ENCODE measurements at places on chromosomes 2 and 18.

GRCh38 chr2:173652767-173653431 is 298.2 kb downstream of the CDCA7 start:
- peak; percentile 91 for DNase-seq

GRCh38 chr18:47215554-47216138 is 35.8 kb downstream of the SKOR2 start:
- DNase-seq = peak; percentile 61

GRCh38 chr18:6504605-6505497 is 90.1 kb upstream of the L3MBTL4 start:
- no peak for DNase-seq

GRCh38 chr2:207528980-207529329 is 807 bp upstream of the CREB1 start:
- peak; percentile 50 for DNase-seq

- peak; percentile 89 for DNase-seq
Observed at GRCh38 chr2:168773719-168774521, 28.5 kb upstream of the NOSTRIN start.

DNA sequence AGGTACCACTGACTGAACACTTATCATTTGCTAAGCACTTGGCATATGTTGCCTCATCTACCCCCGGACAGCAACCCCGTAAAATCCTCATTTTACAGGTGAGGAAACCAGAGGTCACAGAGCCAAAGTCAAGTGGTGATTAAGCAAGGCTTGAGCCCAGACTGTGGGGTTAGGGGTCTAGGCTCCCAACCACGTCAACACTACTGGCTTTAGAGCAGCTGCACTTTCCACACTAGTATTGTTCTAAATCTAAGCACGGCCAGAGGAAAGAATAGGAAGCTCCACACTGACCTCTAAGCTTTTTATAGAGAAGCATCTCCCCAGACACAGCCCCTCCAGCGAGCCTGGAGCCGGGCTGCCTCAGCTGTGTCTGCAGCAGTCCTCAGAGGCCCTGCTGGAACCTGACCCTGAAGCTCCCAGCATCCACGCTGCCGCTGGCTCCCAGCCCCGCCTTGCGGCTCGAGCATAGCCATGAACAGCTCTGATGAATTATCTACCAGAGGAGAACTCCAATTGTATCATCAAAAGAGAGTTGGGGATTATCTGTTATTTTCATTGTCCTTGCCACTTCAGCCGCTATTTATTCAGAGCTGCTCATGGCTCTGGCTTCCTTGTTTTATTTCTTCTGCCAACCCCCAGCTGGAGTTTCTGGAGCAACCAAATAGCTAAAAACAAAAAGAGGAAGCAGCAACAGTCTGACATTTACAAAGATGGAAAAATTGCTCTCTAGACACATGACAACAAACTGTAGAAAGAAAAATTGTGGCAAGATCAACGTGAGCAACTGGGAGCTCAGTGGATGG is 62.2 kb upstream of the RTN4 start:
- DNase-seq = peak; percentile 76

GRCh38 chr18:963276-963675 is 58.6 kb downstream of the ADCYAP1 start:
- DNase-seq = peak; percentile 1

DNA sequence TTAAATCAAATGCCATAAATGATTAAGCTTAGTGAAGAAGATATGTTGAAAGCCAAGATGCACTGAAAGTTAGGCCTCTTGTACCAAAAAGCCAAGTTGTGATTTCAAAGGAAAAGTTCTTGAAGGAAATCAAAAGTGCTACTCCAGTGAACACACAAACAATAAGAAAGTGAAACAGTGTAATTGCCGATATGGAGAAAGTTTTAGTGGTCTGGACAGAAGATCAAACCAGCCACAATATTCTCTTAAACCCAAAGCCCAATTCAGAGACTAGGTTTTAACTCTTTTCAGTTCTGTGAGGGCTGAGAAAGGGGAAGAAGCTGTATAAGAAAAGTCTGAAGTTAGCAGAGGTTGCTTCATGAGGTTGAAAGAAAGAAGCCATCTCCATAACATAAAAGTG is 101.8 kb upstream of the RPE start:
- DNase-seq = no peak

GRCh38 chr2:86464652-86465051 is 23.5 kb downstream of the KDM3A start:
- DNase-seq = no peak

DNA sequence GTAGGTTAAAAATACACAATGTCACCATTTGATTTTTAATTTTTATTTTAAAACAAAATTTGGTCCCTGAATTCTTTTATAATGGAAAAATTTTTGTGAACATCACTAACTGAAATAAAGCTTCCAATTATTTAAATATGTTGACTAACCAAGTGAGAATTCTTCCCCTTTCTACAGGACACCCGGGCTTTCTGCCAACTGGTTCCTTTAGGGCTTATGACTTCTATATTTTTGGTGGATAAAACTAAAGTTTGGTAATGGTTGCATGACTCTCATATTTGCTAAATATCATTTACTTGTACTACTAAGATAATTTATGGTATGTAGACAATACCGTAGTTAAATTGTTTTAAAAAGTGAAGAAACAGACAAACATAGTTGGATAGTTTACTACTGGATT is 291.0 kb upstream of the DOK6 start:
- peak; percentile 50 for DNase-seq

DNA sequence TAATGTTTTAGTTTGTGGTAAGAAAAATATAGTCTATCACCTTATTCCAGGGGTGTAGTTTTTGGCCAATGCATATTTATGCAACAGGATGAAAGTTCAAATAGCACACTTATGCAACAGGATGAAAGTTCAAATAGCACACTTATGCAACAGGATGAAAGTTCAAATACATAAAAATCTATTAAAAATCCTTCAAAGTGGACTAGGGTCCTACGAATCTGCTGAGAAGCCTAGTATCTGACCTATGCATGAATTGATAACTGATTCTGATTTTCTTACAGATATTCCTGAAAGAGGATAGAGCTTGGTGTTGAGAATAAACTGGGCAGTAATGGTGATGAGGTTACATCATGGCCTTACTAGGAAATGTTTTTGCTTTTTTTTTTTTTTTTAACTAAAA is 2.8 kb downstream of the PECR start:
- no peak for DNase-seq

DNA sequence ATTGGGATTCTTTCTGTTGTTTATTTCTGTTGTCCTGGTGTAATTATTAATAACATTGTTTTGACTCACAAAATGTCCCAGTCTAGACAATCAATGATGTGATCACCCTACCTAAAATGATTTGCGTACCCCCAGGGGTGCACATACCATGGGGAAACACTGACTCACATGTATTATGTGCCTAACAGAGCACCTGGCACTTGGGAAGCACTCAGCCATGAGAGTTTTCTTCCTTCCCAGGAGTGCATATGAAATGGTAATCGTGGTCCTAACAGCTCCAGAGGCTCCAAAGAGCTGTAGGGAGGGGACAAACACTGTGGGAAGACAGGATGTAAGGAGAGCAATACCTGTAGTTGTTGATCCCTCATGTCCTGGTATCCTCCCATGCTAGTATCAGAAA is 187.8 kb upstream of the ERBB4 start:
- no peak for DNase-seq

DNA sequence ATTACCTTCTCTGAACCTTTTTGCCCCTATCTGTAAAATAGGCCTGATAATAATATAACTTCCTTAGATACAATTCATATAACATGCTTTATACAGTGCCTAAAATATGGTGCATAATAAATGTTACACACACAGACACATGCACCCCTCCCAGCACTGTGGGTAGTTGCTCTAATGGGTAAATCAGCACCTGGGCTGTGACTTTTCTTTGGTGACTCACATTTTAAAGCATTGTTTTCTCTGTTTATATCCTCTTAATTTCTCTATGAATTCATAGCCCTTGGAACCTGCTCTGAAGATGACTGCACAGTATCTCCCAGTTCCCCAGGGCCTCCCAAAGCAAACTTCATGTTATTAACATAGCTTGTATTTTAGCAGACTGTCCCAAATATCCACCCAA is 248.2 kb upstream of the TNP1 start:
- no peak for DNase-seq

GRCh38 chr2:186659383-186659782 is 34.5 kb upstream of the FAM171B start:
- DNase-seq = no peak

DNA sequence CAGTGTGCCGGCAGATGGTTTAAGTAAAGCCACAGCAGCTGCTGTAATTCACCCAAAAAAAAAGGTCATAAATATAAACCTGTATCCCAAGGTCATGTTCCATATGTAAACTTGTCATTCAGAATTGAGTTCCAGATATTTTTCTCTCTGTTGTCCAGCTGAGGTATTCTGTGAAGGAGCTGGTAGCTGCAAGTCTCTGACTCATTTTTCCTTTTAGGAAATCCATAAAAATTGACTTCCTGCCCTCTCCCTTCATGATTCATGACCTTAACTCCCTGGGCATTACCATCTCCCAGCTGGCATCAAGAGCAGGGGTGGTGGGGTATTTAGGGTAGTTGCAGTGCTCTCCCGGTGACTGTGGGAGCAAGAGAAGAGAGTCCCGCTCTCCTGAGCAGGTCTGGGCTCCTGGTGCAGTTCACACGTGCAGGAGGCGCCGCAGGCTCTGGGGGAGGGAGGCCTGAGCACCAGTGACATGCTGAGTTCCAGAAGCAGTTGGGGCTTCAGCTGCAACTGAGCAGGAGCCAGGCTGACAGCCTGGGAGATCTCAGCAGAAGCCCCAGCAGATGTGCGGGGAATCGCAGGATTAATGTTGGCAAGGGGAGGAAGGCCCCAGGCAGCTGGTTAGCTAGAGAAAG is 192.6 kb downstream of the MGAT5 start:
- no peak for DNase-seq

DNA sequence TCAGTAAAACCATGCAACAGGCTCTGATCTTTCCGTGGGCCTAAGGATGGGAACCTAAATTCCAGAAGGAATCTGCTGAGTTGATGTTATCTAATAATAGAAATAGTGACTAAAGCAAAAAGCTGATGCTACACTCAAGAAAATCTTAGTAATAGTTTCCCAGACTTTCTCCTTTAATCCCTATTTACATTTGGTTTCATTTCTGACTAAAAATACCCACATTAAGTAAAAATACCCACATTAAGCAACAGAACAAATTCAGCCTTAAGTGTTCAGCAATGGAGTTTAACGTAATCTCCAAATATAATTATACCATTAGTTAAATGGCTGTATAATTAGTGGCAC is 50.3 kb downstream of the CCBE1 start:
- no peak for DNase-seq

- DNase-seq = no peak
Observed at GRCh38 chr2:46816846-46817726, 98.5 kb downstream of the MCFD2 start.

GRCh38 chr18:54003195-54003594 is 221.3 kb downstream of the MBD2 start:
- no peak for DNase-seq

DNA sequence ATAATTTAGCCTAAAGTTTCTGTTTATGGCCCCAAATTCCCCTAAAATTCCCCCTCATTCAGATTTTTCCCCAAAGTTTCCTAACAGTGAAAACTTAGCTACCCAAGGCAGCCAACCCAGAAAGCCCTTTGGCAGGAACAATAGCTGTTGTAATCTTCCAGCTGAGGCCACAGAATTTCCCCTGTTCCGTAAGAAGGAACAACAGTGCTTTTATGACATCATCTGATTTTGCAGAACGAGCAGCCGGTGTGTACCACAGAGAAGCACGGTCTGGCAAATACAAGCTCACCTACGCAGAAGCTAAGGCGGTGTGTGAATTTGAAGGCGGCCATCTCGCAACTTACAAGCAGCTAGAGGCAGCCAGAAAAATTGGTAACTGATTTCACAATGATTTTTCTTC is 6.3 kb downstream of the TNFAIP6 start:
- no peak for DNase-seq

- DNase-seq = peak; percentile 41
Observed at GRCh38 chr2:167404627-167405284, 516.5 kb downstream of the XIRP2 start.

GRCh38 chr2:130328710-130329109 is 14.0 kb upstream of the IMP4 start:
- DNase-seq = no peak

- DNase-seq = peak; percentile 73
Observed at GRCh38 chr2:88016960-88017779, 823 bp upstream of the RNU2-63P start.

GRCh38 chr2:221567231-221567760 is 4.8 kb downstream of the EPHA4 start:
- DNase-seq = no peak

DNA sequence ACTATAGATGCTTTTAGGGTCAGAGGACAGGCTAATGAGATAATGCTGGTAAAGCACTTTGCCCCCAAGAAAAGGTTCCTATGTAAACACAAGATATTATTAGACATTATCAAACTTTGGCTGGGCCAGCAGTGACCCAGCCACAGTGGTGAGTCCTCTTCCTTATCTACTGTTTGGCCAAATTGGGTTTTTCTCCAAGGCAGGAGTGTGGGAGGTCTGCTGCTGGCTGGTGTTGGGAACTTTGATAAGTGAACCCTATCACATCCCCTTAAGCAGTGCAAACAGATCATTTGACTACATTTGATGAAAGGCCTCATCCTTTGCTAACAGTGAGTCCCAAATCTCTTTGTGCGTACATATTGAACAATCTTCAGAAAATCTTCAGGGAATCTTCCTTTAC is 16.2 kb downstream of the FZD7 start:
- no peak for DNase-seq

- no peak for DNase-seq
Observed at GRCh38 chr2:208619993-208620392, 213.4 kb downstream of the PTH2R start.

- peak; percentile 37 for DNase-seq
Observed at GRCh38 chr2:215499331-215499730, 63.5 kb upstream of the FN1 start.

DNA sequence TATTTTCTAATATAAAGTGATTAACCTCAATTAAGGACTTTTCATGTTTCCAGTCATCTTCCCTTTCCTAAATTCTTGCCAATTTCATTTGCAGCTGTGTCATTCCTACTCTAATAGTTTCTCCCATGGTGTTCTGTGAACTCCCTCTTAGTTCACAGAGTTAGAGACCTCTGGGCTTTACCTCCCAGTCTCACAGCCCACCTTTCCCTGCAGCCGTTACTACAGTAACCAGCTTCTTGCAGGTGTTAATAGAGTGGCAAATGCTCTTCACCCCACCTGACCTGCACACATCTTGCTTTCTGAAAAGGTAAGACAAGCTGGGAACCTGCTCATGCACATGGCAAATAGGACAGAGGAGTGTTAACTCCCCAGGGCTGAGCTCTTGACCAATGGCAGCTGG is 250.1 kb downstream of the FBXO15 start:
- no peak for DNase-seq

DNA sequence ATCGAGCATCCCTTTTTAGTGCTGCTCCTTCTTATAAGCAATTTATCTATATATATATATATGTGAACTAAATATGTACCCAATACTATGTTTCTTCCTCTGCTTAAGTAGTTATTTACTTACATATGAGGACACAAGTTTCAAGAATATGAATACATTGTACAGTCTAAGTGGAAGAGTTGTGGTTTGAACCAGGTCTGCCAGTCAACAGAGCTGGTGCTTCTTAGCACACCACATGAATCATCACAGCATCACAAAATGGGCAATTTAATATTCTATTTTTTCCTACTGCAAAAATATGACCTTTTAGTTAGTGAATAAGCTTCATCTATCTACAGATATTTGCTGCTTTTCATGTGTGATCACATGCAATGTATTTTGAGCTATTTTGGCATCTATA is 64.4 kb upstream of the SPAG16 start:
- no peak for DNase-seq

GRCh38 chr18:57801761-57802212 is 1.3 kb downstream of the ATP8B1 start:
- no peak for DNase-seq
